ENCODE measurements at places on chromosomes 3 and 15.

DNA sequence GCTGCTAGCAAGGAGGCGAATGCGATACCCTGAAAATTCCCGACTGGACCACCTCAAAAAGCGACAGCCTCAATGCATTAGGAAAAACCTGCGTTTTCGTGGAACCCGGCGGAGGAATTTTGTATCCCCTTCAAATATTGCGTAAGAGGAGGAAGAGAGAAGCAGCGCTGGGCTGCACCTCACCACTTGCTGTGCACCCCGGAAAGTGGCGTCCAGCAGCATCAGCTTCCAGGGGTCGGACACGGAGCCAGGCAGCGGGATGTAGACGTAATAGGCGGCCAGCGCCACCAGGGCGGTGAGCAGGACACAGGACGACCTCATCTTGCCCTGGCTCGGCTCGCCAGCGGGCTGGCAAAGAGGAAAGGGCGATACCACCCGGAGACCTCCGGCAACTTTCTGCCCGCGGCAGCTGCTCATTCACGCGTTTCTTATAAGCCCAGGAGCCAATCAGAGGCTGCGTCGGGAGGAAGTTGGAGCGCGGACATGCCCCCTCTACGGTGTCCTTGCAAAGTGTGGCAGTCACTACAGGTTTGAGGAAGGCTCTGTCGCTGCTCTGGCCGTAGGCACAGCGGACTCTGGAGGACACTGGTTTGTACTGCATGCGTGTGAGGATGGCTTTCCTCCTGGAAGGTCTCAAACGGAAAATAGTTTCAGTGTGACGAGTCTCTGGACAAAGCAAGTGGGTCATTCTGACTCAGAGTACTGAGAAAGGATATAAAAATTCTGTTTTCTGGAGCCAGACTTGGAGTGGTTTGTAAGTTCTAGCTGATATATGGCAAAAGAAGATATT, at the start of gene NCEH1:
Gene NCEH1, minus strand, starts transcription at position 404 of the 790 bp plus-strand sequence. Its CDS starts 83 bp downstream, at position 321.
- DNase-seq: peak; percentile 97

- peak; percentile 61 for DNase-seq
Measured at GRCh38 chr15:95596496-95596895, 734.0 kb upstream of the NR2F2 start.

DNA sequence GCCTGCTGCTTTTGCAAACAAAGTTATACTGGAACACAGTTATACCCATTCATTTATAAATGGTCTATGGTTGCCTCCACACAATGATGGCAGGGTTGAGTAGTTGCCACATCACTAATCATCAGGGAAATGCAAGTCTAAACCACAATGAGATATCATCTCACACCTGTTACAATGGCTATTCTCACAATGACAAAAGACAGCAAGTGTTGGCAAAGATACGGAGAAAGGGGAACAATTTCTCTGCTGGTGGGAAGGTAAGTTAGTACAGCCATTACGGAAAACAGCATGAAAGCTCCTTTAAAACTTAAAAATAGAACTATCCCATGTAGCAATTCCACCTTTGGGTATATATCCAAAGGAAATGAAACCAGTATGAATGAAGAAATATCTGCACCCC, 261.4 kb downstream of the TJP1 start:
- no peak for DNase-seq

- DNase-seq: peak; percentile 64
Measured at GRCh38 chr3:183178833-183179549, 16.5 kb upstream of the LAMP3 start.

DNA sequence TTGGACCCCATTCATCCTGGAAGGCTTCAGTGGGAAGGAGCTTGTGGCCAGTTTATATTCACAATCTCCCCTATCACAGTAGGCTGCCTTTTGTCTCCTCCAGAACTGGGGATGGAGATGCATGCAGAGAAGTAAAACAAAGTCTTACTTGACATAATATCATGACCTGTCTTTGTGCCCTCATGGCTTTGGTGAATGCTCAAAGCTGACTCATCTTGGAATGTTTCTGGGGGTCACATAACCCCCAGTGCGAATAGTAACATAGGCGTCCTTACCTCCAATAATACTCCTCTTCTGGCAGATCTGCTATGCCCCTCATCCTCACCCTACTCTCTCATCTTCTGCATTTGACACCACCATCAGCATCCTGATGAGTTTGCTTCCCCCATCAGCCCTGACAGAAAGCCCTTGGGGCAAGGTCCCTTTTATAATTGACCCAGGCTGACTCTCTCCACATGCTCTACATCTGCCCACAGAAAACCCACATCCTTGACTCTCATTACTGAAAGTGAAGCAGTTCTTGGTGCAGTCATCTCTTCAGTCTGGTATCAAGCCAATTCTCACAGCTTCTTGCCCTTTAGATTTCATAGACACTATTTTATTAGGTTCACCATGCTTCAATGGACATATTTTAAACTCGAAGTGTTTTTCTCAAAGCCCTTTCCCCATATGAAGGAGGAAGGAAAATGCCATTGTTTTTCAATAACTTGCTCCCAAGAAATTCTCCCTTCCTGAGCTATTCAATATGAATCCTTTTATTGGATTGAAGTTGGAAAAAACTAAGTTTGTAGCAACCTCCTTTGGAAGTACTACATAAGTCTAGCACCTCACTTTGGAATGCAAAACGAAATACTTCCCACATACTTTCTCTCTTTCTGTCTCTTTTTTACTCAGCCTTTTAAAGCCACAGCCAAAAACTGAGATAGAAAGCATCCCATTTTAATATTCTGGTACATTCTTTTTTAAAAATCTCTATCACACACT, 36.6 kb downstream of the OSTN start:
- DNase-seq: no peak

GRCh38 chr3:139534992-139535879, 4.3 kb downstream of the RBP1 start:
- peak; percentile 78 for DNase-seq
